ENCODE measurements at places on chromosomes 6 and 20.

- peak; percentile 69 for DNase-seq
Measured at GRCh38 chr6:12957321-12958051, 240.9 kb downstream of the PHACTR1 start.

DNA sequence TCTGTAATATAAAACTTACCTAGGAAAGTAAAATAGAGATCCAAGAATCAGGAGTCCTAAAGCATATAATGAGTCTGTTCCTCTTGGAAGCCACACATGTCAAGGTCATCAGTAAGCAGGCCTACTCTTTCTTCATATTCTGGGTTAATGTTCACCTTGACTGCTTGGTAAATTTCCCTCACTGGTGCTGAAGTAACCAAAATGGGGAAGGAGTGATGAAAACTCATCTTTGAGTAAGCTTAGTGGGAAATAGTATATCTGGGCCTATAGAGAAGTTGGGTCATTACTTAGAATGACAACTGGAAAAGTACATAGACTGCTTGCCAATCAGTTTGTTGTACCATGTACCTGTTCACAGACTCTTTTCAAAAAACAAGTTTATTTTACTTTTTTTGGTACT is 6.6 kb downstream of the TSPYL4 start:
- DNase-seq = no peak

DNA sequence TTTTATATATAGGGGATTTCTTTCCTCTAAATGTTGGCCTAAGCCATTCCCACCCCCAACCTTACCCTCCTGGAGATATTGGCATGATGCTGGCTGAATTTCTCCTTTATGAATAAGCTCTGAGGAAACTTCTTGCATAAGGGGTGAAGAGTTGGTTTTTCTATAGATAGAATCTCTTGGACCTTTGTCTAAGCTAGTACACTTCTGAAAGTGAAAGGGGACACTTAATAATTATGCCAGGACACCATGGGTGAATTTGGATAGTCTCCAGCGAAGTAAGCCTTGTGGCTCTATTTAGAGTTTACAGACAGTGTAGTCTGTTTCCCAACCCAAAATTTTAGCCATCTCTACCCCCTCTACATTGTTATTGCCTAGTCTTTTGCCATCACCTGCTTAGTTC is 27.1 kb upstream of the FABP7 start:
- DNase-seq = no peak

DNA sequence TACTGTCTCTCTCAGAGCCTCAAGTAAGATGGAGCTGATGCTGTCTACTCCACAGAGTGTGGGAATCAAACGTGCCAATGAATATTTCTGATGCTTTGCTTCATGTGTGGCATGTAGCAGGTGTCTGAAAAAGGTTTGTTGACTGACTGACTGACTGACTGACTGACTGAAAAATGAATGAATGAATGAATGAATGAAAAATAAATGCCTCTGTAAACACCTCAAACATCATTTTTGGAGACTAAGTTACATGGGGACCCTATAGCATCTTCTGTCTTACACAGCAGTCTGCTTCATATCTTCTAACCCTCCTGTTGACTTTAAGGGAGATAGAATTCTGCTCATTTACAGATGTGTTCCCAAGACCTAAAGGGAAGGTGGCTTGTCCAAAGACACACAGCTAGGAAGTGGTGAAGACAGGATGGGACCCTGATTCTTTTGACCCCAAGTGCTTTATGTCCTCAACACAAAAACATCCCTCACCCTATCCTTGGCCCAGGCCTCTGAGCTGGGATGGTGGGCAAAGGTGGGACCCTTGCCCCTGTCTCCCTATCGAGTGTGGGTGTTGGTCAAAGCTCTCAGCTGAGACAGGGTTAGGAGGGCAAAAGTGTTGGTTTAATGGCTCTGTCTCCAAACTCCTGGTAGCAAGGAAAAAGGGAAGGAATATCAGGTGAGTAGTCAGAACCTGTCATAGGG is 104.4 kb downstream of the TOX2 start:
- no peak for DNase-seq

- DNase-seq = no peak
Measured at GRCh38 chr20:10501402-10501801, 66.3 kb downstream of the SLX4IP start.

DNA sequence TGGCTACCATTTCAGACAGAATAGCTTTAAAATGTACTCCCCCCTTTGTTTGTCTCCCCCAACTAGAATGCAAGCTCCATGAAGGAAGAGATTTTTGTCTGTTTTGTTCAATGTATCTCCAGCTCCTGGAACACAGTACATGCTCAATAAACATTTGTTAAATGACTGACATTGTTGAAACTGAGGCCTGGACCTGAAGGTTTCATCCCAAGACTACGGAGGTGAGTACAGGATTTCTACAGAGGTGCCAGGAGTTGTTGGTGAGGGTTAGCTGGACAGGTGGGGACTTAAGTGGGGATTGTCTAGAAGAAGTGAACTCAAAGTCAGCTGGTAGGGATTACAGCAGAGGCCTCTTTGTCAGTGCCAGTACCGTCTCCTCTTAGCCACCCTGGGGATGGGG is 19.4 kb downstream of the VEGFA start:
- DNase-seq = no peak

Measured in hepatocyte (in vitro differentiated cells).